ENCODE measurements at places on chromosomes 3 and 15.
A peak's percentile ranks its signal among the peaks of the same experiment; 100 is the strongest.

- no peak for DNase-seq
Measured at GRCh38 chr15:43214169-43214568, 6.6 kb downstream of the EPB42 start.

DNA sequence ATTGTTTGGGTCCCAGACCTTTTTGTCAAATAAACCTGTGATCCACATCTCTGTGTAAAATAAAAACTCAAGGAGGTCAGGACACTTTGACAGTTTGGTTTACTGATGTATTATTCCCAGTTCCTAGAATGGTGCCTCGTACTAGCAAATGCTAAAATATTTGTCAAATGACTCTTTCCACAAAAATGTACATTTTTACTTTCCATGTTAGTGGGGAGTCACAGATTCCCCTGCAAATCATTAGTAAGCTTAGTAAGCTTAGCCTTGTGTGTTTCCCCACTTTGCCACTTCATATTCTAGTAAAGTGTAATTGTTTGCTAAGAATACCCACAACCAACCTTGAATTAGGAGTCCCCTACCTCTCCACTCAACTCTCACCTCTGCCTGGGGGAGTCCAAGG is 2.4 kb upstream of the MAGI1 start:
- DNase-seq, result peak; percentile 73

DNA sequence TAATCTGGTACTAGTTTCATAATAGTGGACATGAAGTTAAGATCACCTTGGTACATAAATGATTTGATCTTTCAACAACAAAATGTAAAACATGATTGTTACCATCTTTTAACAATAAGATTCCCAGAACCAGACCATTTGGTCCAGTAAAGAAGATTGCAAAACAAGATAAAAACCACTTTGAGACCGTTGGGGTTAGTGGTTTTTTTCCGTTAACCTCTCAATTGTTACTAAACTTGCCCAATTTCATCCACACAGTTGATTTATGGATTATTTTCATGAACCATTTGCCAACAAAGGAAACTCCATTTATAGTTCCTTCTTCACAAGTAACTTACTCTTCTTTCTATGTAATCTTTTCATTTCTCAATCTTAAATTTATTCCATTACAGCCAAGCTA is 53.8 kb downstream of the ATP8B4 start:
- DNase-seq, result no peak

GRCh38 chr3:138862531-138862923 is 27.8 kb upstream of the PIK3CB start:
- DNase-seq, result no peak

- DNase-seq, result no peak
Measured at GRCh38 chr15:47610736-47611135, 106.6 kb upstream of the SEMA6D start.

- DNase-seq, result no peak
Measured at GRCh38 chr15:72474466-72474911, 359 bp downstream of the ARIH1 start.

GRCh38 chr3:45690336-45691035 is 1.3 kb downstream of the SACM1L start:
- peak; percentile 22 for DNase-seq

Data from iris pigment epithelial cell (primary cell).